Body of pancreas (tissue), 4 donors: ENCODE measurements at places on chromosomes 6 and 20.
A peak's percentile ranks its signal among the peaks of the same experiment; 100 is the strongest.

GRCh38 chr6:56767892-56768531 is 125.3 kb upstream of the DST start:
- DNase-seq, result no peak

DNA sequence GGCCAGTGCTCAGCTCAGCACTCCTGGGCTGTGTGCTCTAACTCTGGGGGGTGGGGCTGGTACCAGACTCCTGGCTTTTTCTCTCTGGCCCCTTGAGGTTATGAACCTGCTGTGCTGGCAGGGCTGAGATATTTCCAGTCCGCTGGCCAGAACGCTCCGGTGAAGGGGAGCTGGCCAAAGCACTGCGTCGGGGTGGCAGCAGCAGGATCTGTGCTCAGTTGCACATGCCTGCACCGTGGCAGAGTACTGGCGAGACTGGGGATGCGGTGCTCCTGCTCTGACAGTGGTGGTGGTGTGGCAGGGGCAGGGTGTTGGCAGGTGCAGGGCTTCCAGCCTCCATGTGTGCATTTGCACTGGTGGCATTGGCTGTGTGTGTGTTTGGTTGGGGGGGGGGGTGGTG is 374.4 kb downstream of the PHF3 start:
- DNase-seq, result no peak

DNA sequence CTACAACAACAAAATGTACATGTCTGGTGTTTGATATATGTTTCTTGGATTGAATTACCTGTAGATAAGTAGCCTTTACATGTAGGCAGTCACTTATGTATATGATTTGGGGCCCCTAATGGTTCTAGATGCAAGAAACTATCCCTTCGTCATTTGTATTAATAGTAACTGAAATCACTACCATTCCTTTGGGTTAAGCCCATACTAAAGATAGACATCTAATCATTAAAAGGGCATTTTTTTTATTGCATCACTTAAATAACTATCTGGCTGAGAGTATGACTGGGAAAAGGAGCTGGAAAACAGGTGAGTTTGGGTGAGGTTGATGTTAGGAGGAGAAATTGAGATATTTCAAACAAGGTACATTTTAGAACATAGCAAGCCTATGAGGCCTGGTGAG is 213.5 kb upstream of the PLN start:
- DNase-seq, result no peak

DNA sequence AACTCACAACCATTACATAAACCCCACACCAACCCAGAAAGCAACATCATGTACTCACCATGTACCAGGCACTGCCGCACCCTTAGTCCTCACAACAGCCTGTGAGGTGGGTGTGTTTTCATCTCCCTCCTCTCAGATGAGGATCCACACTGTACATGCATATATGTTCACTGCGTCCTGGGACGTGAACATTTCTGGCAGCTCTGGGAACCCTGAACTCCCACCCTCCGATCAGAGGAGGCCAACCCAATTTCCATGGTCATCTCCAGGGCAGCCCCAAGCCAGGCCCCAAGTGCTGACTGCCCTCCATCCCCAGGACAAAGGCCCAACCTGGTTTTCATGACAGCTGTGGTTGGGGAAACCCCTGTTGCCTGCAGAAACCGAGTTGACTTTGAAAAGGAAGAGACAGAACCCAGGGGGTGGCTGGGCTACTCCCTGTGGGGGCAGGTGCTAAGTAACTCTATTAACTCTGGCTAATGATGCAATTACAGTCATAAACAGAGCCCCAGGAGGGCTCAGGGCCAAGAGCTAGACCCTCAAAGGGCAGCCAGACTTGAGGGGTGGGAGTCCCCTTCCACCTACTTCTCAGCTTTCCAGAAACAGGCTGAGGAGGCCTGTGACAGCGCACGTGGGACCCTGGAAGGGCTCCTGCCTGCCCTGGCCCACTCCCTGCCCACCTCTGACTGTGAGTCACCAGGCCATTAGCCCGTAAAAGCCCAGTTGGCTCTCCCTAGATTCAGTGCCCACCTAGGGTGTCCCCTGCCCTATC is 2.6 kb downstream of the TFEB start:
- DNase-seq, result peak; percentile 36

DNA sequence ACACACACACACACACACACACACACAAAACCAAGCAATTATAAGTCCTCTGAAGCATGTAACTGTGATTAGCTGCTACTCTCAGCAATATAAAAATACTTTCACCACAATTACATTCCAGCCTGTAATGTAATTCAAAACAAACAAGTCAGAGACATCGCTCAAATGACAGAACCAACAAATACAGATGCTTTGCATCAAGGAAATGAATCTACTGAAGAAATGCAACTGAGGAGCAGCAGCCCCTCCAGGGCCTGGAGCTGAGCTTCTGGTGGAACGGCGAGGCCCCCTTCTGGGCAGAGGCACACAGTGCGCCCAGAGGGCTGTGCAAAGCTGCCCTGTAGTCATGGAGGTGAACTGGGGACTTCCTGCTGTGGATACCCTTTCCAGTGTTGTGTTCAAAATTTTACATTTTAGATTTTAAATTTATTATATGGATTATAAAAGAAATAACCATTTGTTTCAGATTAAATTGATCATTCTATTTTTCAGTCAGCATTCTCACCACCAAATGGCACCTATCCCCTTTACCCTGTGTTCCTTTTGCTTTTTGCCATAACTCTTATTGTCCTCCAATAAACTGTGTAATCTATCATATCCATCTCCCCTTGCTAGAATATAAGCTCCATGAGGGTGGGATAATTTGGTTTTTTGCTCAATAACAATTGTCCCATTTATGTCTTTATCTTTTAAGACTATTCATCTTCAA is 23.2 kb downstream of the ADAT2 start:
- DNase-seq, result peak; percentile 57

DNA sequence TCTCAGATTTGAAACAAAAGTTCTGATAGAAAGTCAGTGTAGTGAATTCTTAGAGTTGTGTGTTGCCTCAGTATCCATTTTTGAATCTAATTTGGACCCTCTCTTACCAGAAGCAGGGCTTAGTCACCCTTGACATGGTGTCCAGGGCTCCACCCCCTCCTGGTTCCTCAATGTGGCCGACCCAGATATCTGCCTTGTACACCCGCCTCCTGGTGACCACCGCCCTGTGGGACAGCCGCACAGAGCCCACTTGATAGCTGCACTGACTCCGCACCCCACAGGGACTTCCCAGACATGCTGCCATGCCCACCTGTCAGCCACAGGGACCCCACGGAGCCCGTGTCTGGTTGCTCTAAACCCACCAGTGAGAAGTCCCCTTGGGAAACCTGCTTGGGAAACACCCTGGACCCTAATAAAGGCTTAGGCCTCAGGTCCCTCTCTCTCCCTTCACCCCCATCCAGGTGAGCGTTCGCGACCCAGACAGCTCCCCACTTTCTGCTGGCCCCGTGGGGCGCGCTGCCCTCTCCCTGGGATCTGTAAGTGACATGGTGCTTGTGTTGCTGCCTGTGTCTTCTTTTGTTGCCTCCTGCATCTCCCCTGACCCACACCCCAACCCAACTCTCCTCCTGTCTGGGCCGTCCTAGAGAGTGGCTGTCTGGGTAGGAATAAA is 47.2 kb upstream of the SYNDIG1 start:
- DNase-seq, result no peak

GRCh38 chr6:169864148-169865020 is 113.0 kb downstream of the ERMARD start:
- peak; percentile 51 for DNase-seq

GRCh38 chr6:87721311-87721710 is 19.3 kb upstream of the AKIRIN2 start:
- no peak for DNase-seq

DNA sequence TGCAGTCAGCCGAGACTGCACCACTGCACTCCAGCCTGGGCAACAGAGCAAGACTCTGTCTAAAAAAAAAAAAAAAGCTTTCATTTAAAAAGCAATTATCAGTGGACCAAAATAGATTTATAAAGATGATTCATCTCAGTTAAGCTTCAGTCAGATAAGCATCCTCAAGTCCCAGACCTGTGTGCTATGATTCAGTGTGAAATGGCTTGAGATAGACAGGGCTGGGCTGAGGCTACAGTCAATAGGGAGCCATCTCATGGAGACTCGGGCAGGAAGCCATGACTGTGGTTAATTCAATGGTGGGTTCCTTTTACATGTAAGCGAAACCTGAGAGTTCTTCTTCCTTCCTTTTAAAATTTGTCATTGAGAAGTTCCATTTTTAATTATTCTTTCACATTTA is 276.0 kb downstream of the TFAP2A start:
- no peak for DNase-seq

GRCh38 chr6:72746276-72746675 is 124.4 kb downstream of the KCNQ5 start:
- no peak for DNase-seq

GRCh38 chr6:46325561-46326530 is 155.1 kb upstream of the ENPP5 start:
- no peak for DNase-seq

DNA sequence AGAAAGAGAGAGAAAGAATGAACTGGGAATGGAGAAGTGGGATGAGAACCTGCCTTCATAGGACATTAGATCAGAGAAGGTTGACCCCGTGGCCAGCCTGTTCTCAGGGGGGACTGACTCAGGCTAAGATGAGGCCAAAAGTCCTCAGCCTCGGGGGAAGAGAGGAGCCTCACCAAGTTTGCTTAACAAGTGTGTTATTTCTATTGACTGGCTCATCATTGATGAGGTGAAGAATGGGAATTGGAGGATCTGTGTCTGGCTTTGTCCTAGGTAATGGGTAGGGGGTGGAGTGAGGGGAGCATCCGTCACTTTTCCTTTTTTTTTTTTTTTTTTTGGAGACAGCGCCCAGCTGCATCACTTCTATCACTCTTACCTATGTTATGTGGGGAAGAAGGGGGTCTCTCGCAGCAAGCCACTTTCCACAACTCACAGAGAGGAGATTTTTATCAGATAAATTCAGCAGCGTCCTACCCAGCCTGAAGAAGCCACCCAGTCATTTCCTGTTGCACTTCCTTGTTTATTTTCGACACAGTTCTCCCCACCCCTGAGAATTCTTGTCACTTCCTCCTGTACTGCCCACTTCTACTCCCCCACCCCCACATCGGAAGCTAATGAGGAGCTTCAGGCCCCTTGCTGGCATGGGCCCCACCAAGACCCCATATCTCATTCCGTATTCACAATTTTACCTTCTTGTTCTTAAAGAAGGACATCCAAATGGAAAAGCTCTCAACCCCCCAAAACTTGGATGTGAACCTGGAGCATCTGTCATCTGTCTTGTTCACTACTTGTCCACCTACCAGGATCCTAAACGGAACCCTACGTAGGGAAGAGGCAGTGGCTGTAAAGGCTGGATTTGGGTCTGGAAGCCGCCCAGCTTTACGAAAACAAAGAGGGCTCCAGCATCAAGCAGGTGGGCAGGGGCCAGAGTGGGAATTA is 2.8 kb upstream of the RNASET2 start:
- no peak for DNase-seq

DNA sequence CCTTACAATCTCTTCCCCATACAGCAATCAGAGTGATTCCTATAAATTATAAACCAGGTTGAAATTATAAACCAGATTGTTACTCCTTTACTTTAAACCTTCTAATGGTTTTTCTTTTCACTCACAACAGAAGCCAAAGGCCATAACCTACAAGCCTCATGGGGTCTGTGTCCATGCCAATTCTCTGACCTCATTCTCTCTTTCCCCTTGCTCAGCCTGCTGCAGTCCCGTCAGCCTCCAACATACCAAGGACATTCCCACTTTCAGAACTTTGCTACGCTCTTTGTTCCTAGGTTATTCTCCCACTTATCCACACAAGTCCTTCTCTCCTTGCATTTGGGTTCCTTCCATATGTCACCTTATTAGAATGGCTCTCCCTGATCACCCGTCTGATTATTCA is 277.9 kb upstream of the TCF21 start:
- DNase-seq, result no peak

DNA sequence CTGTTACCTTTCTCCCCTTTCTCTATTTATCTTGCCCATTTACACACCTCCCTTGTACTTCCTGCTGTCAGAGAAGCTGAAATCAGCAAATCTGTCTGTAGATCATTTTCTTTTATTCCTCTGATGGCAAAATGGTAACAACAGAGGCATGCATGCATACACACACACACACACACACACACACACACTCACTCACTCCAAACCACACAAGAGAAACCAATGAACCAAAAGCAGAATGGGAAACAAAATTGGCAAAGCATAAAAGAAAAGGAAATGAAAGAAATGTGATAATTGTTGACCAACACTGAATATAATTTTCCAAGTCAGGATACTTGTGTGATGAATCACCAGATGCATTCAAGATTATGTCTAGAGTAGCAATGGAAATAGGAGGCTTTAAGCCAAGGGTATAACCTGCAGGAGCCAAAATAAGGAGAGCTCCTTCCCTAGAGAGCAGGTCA is 172.4 kb downstream of the PLCB4 start:
- no peak for DNase-seq

DNA sequence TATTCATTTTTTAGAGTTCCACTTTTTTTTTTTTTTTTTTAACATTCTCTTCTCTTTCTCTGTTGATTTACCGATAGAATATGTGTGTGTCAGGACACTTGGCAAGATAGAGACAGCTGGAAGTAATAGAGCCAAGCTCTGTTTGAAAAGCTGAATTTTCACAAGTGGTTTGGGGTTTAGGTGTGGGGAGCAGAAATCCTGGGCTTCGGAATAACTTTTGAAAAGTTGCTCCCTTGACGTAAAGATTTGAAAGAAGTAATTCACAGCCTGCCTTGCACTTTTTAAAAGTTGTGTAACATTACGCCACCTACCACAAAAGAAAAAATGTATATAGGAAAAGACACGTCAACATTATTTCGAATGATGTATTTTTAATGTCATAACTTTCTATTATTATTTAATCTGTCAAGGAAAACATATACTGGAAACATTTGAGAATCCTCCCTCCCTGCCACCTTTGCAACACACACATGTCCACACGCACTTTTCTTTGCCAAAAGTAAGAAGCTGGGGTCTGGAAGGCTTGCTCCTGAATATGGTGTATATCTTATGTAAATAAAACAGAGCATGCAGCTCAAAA is 917.9 kb downstream of the KIF16B start:
- DNase-seq, result no peak

GRCh38 chr20:21693322-21693721 is 12.1 kb upstream of the PAX1 start:
- no peak for DNase-seq

DNA sequence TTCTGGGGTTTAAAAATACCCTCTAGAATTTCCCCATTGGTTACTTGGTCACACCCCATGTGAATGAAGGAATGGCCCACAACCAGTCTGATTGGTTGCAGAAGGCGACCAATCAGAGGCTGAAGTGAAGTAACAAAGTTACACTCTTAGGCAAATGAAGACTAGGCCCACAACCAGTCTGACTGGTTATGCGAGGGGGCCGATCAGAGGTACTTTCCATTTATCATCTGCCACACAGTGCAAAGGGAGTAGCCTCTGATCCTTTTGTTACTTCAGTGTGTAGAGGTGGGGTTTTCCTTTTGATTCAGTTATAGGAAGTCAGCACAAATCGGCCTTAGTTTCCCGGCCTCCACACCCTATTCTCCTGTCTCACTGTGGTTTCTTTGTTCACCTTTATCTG is 61.2 kb upstream of the SGK1 start:
- peak; percentile 90 for DNase-seq

- DNase-seq, result no peak
These were observed 379.0 kb upstream of the FLRT3 start for GRCh38 chr20:14716351-14716801.

DNA sequence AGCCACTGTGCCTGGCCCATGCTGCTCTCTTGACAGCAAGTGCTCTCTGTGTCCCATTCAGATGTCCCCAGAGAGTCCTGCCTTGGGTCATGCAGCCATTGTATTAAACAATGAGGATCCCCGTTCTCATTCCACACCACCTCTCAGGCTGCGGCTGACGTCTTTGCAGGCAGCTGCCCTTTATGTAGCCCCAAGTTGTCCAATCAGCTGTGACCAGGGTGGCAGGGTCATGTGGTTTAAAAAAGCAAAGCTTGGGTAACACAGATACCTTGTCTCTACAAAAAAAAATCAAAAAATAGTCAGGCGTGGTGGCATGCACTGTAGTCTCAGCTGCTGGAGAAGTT is 13.2 kb downstream of the GCNT2 start:
- no peak for DNase-seq
